ENCODE measurements at places on chromosomes 12 and 14.

- no peak for DNase-seq
Observed at GRCh38 chr12:53071591-53072551, 7.3 kb downstream of the SPRYD3 start.

- no peak for DNase-seq
Observed at GRCh38 chr14:21191809-21192446, 36.1 kb upstream of the OR5AU1 start.

GRCh38 chr12:100114574-100114973 is 28.1 kb downstream of the BLTP3B start:
- no peak for DNase-seq

DNA sequence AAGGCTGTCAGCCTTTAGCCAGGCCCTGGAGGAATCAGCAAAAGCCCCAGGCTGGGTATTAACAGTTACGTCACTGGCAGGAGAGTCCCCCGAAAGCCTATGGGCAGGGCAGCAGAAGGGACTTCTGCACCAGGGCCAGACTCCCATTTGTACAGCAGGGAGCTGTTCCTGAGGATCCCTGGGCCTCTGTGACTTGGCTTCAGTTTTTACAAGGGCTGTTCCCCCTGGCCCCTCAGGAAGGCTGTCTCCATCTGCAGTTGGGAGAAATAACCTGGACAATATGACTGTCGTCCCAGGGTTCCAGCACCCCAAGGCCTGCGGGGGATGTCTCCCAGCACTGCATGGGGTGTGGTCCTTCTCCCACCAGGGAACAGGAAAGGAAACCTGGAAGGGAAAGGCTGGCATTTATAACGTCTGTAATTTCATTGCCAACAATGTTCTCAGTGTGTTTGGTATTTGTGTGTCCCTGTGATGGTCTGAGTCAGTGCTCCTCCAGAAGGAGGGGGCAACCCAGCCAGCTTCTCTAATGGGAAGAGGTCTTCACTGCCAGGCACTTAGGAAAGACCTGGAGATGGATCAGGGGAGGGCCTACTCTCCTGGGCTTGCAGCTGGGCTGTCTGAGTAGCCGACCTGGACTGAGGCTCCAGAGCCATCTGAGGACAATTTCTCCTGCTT is 42.4 kb downstream of the ERH start:
- DNase-seq, result no peak

DNA sequence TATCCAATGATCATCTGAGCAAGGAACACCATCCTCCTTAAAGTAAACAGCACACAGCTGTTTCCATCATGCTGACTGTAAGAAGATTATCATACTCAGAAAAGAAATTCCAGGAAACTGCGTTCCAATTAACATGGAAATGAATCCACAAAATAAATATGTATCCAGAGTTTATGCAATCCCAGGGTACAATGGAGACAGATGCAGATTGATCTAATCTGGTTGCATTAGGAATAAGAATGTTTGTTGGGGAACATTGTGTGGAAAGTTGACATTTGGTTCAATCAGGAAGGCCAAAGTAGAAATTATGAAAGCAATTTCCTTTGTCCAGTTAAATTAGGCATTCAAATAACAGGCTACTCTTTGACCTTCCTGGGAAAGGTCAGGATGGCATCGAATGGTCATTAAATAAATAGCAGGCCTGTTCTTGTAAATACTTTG is 236.9 kb upstream of the AMIGO2 start:
- no peak for DNase-seq

DNA sequence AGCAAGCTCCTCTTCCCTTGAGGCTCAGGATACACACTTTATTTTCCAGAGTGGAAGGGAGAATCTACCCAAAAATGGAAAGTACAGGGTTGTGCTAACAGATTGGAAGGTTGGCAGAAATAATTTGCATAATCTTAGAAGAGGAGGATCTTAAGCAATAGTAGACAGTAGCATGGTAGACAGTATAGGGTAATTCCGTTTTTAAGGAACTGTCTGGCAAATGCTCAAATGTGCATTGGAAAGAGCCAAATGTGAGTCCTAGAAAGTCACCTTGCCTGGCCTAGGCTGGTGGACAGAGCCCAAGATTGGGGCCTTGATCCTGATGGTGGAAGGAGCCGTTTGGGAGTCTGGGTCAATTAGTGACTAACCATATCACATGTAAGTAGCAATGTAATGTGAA is 13.1 kb upstream of the CARMIL3 start:
- DNase-seq, result no peak

DNA sequence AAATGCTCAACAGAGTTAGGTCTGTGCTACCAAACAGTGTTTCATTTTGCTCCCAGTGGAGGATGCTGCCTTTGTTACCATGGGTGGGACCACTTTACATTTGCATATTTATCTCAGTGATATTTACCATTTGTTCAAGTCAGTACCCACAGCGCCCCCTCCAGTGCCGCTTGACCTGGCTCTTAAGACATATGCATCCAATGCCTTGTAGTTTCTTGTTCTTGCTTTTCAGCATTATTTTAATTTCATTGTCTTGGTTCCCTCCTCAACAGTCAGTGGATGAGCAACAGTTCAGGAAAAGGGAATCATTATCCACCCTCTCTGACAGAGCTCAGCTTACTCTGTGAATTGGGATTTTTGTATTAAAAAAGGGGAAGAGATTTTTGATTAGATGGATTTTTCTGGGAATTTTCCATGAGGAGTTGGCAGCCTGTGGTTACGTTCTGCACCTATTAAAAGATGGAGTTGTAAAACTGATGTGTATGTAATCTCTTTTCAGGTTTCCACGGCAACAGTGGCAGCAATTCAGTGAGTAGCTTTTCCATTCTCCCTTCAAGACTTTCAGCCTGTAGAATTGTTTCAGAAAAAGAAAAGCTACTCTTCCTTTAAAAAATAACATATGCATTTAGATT is 240.5 kb upstream of the DAAM1 start:
- DNase-seq, result no peak

- DNase-seq, result no peak
Observed at GRCh38 chr12:52417740-52418139, 11.6 kb upstream of the KRT82 start.

DNA sequence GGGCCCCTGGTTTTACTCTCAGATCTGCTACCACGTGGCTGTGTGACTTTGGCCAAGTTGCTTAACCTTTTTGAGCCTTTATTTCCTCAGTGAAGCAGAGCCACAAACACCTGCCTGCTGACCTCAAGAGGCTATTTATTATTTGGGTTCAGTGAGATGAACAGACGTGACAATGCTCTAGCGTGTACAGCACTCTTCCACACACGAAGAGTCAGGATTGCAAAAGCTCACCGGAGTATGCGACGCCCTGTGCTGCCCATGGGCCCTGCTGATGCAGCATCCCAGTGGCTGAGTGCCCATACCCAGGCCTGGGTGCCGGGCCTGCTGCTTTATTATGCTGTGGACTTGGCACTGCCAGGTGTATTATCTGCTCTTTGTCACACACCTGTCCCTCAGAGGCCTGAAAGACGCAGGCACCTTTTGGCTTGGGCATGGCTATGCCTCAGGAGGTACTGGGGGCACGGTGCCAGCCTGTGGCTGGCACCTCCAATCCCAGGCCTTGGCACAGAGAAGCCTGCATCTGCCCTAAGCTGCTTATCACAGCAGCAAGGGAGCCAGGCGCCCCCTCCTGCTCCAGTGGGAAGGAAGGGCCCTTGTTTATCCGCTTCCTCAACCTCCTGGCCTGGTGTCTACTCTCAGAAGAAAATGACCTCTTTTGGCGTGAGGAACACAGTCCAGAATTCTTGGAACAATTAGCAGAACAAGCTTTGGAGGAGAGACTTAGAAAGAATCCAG is 22.3 kb upstream of the TC2N start:
- no peak for DNase-seq

DNA sequence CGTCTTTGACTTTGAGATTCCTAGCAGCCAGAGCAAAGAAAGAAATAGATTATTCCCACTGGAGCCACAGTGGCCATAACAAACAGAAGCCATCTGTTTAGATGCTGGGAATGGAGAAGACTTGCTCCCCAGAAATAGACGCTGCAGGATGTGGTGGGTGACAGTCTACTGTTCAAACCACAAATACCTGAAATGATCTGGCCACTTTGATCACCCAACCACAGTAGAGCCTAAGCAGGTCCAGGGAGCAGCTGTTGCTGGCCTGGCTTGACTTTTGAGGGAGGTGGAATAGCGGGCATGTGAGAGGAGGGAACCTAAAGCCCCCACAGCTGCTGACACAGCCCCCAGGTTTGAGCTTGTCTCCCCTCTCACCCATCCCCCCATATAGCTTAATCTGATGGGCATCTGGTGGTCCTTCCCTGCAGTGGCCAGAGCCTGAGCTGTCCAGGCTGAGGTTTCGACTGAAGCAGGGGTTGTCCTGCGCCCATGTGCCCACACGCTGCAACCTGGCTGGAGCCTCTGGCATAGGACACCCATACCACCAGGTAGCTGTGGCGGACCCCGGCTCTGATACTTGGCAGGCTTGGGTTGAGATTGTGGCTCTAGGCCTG is 38.7 kb downstream of the SH2B3 start:
- DNase-seq, result no peak

- DNase-seq, result no peak
Observed at GRCh38 chr12:102480406-102480805, at the start of gene IGF1. Gene IGF1, minus strand, starts transcription at chr12:102480563. Its CDS starts 182 bp downstream, at chr12:102480381.

DNA sequence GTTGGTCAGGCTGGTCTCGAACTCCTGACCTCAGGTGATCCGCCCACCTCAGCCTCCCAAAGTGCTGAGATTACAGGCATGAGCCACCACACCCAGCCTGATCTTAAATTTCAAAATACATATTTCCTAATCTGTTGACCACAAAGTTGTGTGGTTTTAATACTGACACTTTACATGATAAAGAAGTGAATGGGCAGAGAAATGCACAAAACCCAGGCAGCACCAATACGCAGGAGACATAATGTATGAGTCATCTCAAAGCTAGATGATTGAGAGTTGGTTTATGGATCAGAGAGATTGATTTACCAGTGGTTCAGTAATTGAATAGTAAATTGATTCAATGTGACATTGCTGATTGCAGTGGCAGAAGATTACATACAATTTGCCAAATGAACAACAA is 19.2 kb upstream of the PPP2R5E start:
- no peak for DNase-seq

DNA sequence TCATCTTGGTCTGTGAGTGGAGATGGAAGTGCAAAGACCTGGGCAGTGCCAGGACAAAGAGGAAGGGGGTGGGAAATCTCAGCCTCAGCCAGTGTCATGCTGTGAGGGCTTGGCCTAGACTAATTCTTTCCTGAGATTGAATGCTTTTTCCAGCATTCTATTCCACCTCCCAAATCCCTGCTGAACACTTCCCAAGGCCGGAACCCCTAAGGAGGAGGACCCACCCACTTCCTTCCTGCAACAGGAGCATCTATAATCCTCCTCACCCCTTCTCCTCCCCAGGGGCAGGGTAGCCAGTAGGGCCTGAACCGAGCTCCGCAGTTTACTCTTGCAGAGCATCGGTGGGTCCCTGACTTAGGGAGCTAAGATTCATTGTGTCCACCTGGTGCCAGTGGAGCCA is 3.2 kb downstream of the PLEKHD1 start:
- no peak for DNase-seq

DNA sequence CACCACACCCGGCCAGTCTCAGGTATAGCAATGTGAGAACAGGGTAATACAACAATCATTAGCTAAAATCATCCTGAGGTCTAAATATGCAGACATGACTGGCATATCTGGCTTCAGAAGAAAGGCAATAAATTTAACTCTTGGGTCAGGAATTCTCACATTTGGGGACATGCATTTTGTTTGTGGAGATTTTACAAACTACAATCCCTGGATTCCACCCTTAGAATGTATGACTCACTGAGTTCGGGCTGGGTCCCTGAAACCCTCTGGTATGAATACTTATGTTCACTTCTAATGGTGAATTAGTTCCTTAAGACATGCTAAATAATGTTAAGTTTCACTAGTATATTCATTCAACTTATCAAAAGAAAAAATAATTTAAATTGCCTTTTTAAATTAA is 98.9 kb upstream of the HMGA2 start:
- DNase-seq, result no peak

GRCh38 chr12:126681676-126682075 is 1585.3 kb upstream of the TMEM132C start:
- no peak for DNase-seq
